Stimulated activated naive CD8-positive, alpha-beta T cell treated with anti-CD3 and anti-CD28 coated beads, Interleukin-15, Interleukin-2, amounts not matched to agents 100 U/mL and 50 U/mL, for 24 hours (primary cell): ENCODE measurements at places on chromosomes 16 and 17.
A peak's percentile ranks its signal among the peaks of the same experiment; 100 is the strongest.

DNA sequence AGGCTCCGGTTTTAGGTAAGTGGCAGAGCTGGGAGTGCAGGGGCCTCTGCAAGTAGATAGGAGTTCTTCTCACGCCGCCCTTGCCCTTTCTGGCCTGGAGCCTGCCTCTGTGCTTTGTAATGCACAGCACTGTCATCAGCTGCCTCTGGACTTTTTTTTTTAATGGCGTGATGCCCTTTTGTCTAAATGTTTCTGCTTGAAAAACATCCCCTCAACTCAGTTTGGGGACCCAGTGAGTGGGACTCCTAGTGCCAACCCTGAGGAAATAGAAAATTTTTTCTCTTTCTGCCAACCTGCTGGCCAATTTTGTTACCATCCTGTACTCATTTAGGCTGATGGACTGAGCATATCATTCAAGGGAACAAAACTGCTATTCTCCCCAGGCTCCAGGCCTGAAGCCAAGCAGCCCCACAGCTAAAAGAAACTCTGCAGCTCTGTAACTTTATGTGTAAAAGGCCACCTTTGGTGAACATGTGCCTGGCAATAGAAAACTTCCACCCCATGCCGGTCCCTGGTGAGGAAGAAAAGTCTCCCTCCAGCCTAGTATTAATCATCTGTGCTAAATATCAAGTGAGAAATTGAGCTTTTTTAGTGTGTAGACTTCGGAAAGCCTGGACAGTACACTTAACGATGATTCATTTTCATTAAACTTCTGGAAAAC lies 22.5 kb downstream of the SLC6A2 start:
- no peak for DNase-seq

- no peak for DNase-seq
Observed at GRCh38 chr16:17170435-17170834, 300.3 kb downstream of the XYLT1 start.

DNA sequence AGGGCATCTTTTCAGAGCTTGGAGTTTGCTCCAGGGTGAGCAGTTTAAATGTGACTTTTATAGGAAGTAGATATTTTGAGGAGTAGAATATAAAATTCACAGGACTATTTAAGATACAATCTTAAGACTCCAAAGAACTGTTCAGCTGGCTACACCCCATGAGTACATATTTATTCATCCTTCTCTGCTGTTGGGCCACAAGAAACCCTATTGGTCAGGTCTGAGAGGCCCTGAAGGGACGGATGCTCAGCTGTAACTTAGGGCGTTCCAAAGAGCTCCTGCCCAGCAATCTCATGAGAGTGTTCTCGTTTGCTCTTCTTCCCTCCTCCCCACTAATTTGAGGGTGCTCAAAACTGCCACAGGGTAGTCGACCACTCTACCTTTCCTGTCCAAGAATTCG lies 7.3 kb downstream of the ST6GALNAC2 start:
- no peak for DNase-seq

DNA sequence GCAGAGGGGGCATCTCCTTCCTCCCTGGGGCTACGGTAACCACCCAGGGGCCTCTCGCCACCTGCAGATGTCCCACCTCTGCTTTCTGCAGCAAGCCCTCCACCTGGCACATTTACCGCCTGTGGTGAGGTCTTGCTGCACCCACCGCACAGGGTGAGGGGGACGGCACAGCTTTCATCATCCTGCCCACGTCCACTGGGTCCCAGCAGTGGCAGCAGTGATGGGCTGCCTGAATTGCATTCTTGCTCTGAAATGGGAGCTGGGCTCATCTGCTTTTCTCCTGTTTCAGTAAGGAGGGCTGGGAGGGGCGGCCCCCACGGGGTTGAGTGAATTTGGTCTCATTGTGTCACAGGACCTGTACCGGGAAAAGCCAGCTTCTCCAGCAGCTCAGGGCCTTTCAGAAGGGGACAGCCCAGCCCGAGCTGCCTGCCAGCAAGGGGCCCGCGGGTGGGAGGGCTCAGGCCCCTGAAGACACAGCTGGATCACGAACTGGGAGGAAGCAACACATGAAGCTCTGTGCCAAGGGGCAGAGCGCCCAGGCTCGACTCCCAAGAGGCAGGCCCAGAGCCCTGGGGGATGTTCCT lies 12.7 kb downstream of the DNAAF8 start:
- DNase-seq: no peak

DNA sequence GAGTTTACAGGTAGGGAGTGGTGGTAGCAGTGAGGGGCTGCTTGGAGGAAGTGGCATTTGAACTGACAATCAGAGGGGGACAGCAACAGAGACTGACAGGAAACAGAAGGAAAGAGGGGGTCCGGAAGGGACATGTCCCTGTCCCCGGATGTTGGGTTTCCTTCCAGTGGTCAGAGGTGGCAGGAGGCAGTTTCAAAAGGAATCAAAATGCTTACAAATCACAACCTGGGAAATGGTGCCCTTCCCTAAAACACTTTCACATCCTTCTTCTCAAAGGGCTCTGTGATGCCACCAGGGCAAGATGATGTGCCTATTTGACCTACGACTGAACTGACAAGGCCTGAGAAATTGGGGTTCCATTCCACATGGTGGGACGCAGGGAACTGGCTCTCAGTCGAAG lies 19.7 kb downstream of the ADGRG1 start:
- DNase-seq: no peak

DNA sequence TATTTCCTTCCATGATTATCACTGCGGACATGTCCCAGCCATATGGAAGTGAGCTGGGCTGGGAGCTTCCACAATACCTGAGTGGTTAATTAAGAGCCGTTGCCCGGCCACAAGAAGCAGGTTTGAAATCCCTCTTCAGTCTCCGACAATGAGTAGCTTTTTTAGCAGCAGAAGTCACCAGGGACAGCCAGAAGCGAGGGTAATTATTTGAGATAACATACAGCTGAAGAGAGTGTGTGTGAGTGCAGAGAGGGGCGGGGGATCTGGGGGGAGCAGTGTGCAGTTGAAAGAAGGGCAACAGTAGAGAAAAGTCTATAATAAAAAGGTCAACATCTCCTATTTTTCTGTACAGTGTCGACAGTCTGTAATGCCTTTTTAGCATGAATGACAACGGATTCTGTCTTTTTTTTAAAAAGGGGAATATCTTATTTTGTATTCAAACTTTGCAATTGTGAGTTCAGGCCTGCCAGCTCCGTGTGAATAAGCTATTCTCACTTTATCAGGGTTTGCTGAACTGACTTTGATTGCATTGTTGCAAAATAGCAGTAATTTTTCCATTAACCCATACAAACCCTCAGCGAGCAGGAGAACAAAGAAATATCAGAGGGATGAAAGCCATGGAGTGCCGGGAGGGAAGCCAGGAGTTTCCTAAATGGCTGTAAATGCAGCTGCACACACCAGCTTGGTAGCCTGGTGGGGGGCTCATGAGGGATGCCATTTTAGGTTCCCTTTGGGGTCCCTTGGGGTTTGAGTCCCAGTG lies 220.3 kb upstream of the IRX3 start:
- DNase-seq: no peak

GRCh38 chr17:52410781-52411180 lies 252.3 kb upstream of the CA10 start:
- DNase-seq: no peak

- no peak for DNase-seq
Observed at GRCh38 chr17:6470146-6470718, 26.0 kb downstream of the PIMREG start.

DNA sequence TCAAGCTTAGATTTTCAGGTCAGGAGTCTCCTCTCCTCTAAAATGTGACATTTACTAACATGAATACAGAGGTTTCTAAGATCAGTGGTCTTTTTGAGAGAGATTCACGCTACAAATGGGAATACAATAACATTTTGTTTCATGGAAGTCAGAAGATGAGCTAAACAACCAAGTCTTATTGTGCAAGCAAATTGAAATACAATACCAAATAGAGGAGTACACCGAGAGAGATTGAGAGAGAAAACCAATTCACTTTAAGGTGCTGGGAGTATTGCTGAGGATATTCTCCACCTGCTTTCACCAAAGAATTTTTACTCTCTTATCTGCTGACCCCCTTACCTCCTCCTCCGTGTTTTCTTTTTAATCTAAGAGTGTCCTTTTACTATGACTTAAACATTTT lies 11.5 kb downstream of the VEZF1 start:
- DNase-seq: no peak

DNA sequence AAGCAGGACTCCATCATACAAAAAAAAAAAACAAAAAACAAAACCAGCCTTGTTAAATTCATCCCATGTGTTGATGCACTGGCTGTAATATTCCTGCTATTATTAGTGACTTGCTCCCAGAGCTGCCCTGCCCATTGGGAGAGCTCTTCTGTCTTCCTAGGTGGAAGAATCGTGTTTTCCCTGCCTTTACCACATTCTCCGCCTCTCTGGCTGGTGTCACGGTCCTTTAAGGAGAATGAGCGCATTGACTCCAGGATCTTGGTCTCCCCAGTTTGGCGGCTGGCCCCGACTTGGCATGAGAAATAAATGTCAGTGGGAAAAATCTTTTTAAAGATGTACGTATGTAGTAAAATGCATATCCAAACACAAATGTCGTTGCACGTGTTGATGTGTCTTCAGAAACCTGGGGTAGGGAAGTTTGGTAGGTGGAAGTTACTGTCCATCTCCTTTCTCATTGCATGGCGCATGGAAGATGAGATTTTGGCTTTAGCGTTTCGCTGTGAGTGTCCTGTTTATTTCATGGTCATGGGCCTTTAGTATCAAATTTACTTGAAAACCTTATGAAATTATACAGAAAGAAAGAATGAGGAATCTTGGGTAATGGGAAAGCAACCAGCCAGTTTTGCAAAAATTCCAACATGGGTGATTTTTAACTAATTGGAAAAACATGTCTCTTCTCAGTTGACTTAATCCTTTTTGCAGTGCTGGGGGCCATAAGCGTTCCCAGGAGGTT lies 15.5 kb downstream of the RMI2 start:
- DNase-seq: no peak

DNA sequence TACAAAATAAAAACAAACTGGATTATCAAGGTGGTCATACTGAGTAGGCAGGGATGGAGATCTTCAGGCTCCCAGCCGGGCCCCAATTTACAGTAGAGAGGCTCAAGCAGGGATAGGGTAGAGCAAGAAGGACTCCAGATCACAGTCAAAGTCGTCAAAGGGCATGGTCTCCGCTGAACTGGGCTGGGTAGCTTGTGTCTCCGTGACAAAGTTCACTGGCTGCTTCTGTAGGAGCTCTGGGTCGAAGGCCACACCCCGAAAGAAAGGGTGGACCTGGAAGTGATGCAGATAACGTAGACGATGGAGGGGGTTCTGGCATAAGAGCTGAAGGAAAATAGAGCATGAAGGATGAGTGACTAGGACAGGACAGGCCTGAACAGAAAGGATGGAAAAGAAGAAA lies 3.6 kb downstream of the RSKR start:
- no peak for DNase-seq

DNA sequence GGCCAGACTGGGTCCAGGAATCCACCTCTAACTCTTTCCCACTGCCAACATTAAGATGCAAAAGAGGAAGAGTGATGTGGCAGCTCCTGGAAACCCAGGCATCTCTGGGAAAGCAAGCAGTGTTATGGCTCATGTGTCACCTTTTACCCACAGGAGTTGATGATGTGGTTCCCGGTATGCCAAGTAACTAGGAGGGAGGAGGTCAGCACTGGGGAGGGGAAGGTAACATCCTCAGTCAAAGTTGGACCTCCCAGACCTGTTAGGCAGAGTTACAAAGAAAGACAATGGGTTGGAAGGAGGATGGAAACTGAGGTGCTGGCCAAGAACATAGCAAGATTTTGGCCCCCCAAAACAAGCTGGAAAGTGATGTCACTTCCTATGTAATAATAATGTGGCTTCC lies 11.4 kb downstream of the KRABD2 start:
- no peak for DNase-seq

- no peak for DNase-seq
Observed at GRCh38 chr16:81624760-81625543, 154.1 kb upstream of the PLCG2 start.

- DNase-seq: peak; percentile 34
Observed at GRCh38 chr17:44348234-44348987, 3.3 kb downstream of the GRN start.

DNA sequence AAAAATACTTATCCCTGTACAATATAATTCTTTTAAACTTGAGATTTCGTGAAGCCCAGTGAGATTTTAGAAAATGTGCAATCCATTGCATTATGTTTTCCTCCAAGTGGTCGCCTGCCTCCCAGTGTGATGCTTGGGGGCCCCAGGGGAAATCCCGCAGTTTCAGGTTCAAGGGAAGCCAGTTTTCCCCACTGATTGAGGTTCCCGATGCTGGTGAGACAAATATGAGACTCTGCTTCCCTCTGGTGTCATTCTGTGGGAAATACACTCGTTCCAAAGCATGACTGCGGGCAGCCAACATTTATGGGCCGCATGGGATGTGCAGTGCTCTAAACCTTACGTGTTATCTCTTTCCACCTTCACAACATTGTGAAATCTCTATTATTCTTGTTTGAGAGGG lies 200.8 kb downstream of the PRKCB start:
- peak; percentile 47 for DNase-seq

- DNase-seq: no peak
Observed at GRCh38 chr16:52141871-52142270, 405.1 kb downstream of the TOX3 start.

GRCh38 chr16:58418601-58419000 lies 26.3 kb downstream of the GINS3 start:
- no peak for DNase-seq

- DNase-seq: no peak
Observed at GRCh38 chr16:28171816-28172215, 39.9 kb downstream of the XPO6 start.

DNA sequence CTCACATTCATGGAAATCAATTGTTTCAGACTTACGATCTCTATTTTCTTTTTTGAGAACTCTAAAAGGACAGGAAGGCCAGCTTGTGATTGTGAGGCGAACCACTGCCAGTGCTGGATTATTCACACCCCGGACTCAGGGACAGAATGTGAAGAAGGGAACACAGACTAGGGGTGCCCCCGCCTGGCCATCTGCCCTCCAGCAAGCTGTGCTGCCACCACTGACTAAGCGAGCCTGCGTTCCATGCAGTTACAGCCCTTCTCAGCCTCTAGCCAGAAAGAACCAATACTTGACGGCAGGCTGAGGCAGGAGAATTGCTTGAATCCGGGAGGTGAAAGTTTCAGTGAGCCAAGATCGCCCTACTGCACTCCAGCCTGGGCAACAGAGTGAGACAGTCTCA lies 2.8 kb downstream of the HAGH start:
- DNase-seq: peak; percentile 28

DNA sequence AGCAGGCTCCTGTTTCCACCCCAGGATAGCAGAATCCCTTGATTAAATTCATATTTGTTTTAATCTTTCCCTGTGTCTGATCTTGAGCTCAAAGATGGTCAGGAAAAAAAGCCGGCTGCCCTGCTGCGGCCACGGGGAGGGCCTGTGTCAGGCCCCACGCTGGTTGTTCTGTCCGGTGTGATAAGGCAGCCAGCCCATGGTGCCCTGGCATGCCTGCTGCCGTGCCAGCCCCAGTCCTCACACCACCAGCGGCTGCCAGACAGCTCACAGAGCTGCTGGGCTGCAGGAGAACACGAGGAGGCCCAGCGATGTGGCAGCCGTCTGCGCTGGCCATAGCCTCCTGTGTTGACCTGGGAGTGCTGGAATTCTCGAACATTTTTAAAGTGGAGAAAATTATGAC lies 34.7 kb upstream of the BRD7 start:
- DNase-seq: no peak
